ENCODE measurements at places on chromosomes 6 and 20. TPM values are rescaled to one million over a fixed set of nuclear protein-coding genes. Genes with fewer than 3 reads are reported as not detected.

TRIM40 gene
- total RNA-seq, result not detected

SOBP gene
- total RNA-seq, result 2.2 TPM

TFAP2B gene
- total RNA-seq, result not detected

PRSS16 gene
- not detected for total RNA-seq

NCOA6 gene
- total RNA-seq, result 5.4 TPM

SCRT2 gene
- total RNA-seq, result not detected

LHFPL5 gene
- total RNA-seq, result not detected

WASF1 gene
- 5.3 TPM for total RNA-seq

SLC29A1 gene
- total RNA-seq, result 63.9 TPM

POU5F1 gene
- not detected for total RNA-seq

CLPSL2 gene
- not detected for total RNA-seq

SIRPG gene
- not detected for total RNA-seq
